ENCODE measurements at places on chromosomes 6 and 20. TPM values are rescaled to one million over a fixed set of nuclear protein-coding genes. Genes with fewer than 3 reads are reported as not detected.

The FARS2 gene
- total RNA-seq, result 37.2 TPM

The MEP1A gene
- not detected for total RNA-seq

The TRPC4AP gene
- total RNA-seq, result 90.2 TPM

The SPATS1 gene
- not detected for total RNA-seq

The LTA gene
- not detected for total RNA-seq

The PRKN gene
- total RNA-seq, result 7.4 TPM

The PDYN gene
- total RNA-seq, result not detected

The SIRPB2 gene
- not detected for total RNA-seq

The LCA5 gene
- total RNA-seq, result 4.8 TPM

The ULBP2 gene
- total RNA-seq, result 2.5 TPM

The FAXC gene
- total RNA-seq, result 0.66 TPM

The UNC5CL gene
- under 0.01 TPM for total RNA-seq

All from smooth muscle cell of trachea (primary cell).